Stimulated activated CD4-positive, alpha-beta T cell treated with anti-CD3 and anti-CD28 coated beads, TNF-alpha, amount 100 ng/mL, for 1 hour (primary cell): ENCODE measurements at places on chromosomes 16 and 17.

DNA sequence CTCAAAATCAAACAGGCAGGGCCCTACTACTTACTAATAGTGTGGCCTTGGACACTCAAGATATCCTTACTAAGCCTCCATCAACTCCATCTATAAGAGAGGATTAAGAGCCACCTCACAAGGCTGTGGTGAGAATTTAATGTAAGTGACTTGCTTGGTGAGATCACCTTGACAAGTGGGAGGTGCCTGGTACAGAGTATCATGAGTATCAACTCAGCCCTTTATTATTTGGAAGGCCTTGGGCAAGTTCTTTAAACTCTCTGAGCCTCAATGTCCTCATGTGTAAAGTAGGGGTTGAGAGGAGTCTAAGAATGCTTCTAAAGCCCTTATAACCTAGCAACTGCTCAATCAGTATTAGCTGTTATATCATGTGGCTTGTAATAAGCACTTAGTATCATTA is 15.0 kb downstream of the THUMPD1 start:
- DNase-seq = no peak

GRCh38 chr17:58219007-58219788 is at the start of gene MKS1:
TSS of gene MKS1 (minus strand) at chr17:58219255. CDS start at chr17:58219230, 25 bp downstream.
- peak; percentile 91 for DNase-seq

DNA sequence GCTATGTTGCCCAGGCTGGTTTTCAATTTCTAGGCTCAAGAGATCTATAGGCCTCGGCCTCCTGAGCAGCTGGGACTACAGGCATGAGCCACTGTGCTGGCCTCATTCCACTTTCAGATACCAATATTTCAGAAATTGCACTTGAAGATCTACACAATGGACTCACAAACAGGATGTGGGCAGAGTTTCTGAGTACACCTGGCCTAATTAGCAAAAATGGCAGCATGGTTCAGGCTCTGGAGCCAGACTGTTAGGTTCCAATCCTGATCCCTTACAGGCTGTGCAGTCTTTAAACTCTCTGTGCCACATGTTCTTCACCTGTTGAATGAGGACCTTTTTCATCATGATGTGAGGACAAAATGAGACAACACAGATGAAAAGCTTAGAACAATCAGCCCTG is 32.2 kb downstream of the RNF157 start:
- no peak for DNase-seq

DNA sequence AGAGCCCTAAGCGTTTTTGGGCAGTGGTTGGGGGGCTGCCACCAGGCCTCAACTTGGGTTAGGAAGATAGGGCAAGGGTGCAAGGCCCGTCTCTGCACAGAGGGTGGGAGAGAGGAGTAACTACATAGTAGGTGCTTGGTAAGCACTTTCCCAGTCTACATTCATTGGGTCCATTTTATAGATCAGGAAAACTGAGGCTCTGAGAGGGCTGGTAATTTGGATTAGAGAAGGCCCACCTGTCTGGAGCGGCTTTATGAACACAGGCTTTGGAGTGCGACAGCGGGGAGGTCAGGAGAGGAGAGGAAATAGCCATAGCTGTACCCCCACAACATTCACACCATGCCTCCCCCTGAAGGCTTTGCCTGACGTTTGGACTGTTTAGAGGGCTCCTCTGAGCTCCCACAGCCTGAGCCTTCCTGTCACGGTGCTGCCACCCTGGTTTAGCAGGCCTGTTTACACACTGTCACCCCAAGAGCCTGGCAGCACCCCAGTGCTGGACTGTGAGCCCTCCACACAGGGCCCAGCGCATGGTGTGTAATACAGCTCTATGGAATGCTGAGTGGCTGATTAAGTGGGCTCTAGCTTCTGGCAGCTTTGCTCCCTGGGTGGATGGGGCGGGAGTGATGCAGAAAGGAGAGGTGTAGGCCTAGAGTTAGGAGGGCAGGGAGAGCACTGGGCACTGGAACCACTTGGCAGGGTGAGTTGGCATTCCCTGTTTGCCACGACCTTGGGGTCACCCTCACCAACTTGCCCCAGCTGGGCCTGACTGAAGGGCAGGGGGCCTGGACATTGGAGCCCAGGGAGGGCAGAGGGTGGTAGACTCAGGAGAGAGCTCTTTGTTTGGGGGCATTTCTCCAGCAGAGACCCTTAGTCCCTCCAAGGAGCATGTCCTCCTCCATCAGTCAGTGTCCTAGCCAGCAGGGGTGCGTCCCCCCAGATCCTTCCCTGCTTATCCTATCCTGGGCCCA is 73.7 kb downstream of the RAI1 start:
- no peak for DNase-seq

DNA sequence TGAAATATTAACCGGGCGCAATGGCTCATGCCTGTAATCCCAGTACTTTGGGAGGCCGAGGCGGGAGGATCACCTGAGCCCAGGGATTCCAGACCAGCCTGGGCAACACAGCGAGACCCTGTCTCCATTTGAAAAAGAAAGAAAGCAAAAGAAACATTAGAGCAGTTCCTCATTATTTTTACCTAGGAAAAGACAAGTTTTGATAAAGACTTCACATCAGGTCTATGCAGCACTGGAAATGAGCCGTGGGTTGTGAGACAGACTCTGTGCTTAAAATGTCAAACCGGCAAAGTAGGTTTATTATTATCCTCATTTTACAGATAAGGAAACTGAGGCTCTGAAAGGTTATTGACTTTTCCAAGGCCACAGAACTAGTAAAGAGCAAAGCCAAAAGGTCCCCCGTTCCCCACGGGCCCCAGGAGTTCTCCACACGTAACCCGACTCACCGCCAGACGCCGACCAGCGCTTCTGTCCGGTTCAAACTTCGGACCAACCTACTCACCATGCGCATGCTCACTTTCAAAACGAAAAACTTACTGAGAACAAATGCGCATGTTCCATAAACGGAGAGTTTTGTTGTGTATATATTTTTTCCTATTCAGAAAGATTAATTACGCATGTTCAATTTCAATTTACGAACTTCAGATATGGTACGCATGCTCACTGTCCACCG is 356 bp downstream of the TUBD1 start:
- DNase-seq = no peak

DNA sequence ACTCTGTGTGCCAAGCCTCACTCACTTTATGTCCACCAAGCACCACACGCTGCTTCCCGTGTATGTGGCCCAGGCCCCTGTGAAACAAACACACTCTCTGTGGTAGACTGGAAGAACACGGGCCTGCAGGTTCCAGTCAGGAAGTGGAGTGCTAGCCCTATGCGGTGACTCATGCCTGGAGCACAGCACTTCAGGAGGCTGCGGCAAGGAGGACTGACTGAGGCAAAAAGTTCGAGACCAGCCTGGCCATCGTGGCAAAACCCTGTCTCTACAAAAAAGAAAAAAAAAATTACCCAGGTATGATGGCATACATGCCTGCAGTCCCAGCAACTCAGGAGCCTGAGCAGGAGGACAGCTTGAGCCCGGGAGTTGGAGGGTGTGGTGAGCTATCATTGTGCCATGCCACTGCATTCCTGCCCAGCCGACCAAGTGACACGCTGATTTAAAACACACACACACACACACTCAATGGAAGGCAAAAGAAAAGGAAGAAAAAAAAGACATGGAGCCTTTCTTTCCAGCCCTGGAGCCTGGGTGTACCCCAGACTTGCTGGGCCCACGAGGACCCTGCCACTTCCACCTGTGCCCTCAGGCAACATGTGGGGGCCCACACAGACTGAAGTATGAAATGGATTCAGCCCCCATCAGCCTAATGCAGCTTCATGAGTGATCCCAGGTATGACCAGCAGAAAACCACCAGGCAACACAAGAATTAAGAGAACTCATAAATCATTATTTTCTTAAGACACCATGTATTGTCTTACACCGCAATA is 126.6 kb downstream of the ANKRD11 start:
- DNase-seq = no peak
